DMS153 (cell line): ENCODE measurements at places on chromosomes 11 and 22.

DNA sequence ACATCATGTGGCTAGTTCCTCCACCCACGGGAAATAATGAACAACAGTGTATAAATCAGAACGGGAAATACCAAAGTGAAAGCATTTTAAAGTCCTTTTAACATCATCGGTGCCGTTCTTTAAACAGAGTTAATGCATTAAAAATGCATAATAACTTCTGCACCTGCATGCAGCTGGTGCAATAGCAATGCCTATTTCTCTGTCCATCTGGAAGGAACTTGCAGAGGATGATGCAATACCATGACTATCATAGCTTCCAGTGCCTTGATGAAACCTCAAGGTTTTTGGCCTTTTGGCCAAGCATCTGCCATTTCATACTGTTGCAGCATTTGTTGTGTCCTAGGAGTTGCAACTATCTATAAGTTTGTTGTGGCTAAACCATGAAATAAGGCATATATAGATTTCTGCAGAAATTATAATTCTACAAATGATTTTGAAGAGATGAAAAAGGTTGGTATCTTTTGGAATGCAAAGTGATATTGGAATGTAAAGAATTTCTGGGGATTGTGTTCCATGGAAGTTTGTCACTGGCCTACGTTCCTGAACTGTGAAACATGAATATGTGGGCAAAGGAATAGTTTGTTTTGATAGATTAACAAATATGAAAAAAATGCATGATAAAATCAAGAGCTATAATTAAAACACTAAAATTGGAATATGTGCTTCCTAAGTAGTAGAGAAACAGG is 9.8 kb upstream of the EIF3F start:
- no peak for DNase-seq

GRCh38 chr11:28739489-28740280 is 631.5 kb downstream of the METTL15 start:
- DNase-seq = no peak

DNA sequence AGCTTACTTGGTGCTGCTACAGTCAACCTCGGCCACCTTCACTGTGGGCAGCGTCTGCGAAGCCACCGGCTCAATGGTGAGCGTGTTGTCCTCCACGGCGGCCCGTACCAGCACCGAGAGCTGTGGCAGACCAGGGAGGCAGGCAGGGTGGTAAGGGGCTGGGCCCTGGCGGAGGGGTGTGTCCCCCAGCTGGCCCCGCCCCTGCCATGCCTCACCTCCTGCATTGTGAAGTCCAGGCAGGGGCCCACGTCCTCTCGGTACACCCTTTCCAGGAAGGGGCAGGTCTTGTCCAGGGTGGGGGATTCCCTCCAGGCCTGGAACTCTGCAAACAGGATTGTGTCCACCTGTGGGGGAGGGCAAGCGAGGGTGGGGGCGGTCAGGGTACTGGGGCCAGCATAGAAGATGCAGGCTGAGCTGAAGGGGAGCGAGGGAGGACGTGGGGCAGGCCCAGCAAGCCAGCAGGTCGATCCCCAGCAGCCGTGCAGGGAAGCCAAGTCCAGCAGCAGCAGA is 12.8 kb downstream of the RAB3IL1 start:
- DNase-seq = peak; percentile 35

DNA sequence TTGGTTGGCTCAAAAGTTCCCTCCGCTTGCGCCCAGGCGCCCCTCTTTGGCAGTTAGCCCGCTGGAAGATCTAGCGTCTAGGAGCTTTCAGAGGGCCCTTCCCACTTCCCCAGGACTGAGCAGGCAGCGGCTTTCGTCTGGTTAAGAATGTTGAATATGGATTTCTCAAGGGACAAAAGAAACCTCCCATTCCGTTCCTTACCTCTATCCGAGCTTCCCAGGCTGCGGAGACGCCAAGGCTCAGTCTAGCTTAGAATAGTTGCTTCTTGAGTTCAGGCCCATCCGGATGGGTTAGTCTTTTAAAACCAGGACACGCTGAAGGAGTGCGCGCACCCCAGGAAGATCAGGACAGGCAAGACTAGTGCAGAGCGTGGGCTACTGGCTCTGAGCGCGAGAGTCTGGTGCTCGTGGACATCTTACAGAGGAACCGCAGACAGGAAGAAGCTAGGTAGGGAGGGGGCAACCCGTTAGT is 1.6 kb downstream of the NELL1 start:
- no peak for DNase-seq

GRCh38 chr22:42356533-42356932 is 75.7 kb downstream of the NFAM1 start:
- DNase-seq = no peak

GRCh38 chr22:45608763-45609180 is 62.9 kb upstream of the ATXN10 start:
- DNase-seq = no peak

DNA sequence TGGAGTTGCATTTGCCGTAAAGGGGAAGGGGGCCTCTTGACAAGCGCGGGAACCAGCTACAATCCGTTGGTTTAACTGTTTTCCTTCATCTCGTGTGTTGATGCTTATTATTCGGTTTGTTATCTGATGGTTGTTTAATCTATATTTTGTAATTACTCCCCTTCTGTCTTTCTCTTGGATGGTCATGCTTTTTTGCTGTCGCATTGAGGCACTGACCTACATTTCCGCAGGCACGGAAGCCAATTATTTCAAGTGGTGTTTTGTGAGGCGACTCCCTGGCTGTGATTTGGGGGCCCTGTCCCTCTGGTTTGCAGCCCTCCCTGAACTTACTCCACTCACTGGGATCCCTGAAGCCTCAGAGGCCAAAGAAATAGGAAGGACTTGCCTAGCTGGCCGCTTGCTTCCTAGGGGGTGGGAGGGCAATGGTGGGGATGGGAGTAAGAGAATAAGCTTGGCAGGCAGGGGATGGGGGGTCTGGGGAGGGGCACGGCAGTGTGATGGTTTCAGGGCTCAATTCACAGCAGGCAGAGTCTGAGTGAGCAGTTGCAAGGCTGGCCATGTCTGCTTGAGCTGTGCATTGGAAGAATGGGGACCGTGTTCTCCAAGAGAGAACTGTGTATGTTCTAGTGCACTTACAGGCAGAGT is 165.8 kb upstream of the B3GAT1 start:
- DNase-seq = no peak

DNA sequence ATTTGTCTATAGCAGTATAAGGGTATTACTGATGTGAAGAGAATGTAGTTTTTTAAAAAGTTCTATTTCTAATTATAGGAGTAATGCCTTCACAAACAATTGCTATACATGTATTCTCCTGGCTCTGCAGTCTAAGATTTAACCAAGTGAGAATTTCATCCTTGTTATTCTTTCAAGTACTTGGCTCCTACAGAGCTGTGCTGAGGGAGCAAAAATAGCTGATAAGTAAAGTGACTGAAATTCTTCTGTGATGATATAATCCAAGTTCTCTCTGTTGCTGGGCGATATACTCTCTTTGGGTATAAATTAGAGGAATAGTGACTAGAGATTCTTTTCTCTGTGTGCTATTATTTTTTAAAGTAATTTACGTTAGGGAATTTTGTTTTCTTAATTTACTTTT is 68.0 kb downstream of the PGR start:
- DNase-seq = no peak

GRCh38 chr11:12556788-12557384 is 117.3 kb upstream of the TEAD1 start:
- DNase-seq = no peak

DNA sequence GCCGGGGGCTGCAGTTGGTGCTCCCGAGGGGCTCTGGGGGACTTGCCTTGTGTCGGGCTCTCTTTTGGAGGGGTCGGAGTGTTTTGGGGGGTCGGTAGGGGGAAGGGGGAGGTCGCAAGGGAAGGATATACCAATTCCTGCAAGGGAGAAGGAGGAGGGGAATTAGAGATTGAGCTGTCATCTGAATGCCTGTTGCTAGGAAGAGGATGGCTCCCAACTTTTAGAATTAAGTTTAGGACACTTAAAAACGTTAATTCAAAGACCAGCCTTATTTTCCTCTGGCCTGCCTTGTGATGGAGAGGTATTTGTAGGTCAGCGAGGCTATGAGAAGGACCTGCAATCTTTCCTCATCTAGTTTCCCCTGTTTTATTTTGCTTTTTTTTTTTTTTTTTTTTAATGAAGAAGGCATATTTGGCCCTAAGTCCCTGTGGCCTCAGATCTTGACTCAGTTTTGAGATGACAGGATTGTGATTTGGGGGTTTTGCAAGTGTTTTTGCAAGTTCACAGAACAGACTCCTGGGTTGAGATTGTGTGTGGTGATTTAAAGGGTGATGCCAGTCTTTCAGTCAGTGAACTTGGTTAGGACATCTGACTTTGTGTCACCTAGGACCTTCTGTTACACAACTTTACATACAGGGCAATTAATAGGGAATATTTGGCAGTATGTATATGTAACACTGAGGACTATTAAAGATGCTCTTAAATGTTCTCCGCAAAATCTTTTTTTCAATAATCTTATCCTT is 672 bp downstream of the TMEM135 start:
- no peak for DNase-seq

GRCh38 chr11:119251114-119251513 is 45.0 kb downstream of the CBL start:
- DNase-seq = no peak

DNA sequence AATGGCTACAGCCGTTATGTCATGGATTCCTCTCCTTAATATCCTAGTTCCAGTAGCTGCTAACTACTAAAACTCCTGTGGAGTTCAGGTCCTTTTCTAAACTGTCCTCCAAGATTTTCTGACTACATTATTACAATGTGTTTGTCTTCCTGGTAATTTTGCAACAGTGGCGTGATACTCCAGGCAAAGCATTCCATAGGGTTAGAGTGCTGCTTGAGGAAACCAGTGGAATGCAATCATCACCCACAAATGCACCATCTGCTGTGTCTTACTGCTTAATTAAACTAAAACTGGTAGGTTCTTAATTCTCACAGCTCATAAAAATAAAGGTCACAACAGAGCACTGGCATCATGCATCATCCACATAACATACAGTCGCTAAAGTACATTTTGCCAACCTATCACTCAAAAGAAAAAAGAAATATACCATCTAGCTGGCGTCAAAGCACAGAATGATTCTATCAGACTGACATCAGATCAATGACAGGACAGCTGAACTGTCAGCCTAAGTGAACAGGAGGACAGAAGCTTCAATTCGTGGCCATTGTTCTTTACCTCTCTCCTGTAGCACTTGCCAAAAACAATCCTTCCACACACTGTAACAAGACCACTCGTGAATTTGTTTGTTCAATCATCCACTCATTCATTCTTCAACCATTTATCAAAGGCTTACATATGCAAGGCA is 182.5 kb downstream of the CADM1 start:
- DNase-seq = no peak

DNA sequence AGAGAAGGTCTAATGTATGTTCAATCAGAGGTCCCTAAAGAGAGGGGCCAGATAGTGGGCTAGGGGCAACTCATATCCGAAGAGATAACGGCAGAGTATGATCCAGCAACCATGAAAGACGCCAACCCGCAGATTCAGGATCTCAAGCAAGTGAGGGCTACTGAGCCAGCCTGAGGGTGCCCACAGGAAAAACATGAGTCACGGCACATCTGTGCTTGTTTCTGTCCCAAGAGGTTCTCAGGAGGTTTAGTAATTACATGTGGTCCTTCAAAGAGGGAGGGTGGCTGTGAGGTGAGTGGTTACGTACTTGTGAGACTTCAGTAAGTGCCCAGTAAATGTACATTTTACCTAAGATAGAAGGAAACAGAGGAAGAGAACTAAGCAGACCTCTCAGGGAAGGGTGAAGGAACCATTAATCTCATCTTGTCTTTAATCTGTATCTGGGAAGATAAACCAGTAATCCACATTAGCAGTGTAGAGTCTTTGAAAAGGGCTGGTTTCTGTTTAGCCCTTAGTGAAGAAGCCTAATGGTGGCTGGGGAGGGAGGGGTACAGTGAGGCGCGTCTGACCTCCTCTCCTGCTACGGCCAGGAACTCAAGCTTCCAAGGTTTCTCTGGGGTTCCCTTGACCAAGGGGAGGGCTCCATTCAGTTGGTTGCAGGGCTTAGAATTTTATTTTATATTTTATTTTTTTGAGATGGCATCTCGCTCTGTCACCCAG is 10.2 kb downstream of the SIRT3 start:
- DNase-seq = no peak

- DNase-seq = no peak
These were observed 10.4 kb downstream of the RCOR2 start for GRCh38 chr11:63906585-63906984.
